Mucosa of descending colon (tissue), 3 donors: ENCODE measurements at places on chromosomes 13 and 19.

- DNase-seq: peak; percentile 14
Observed at GRCh38 chr13:51906581-51906980, 44.8 kb downstream of the CCDC70 start.

GRCh38 chr13:70502944-70503343 lies 394.7 kb upstream of the KLHL1 start:
- DNase-seq: no peak

DNA sequence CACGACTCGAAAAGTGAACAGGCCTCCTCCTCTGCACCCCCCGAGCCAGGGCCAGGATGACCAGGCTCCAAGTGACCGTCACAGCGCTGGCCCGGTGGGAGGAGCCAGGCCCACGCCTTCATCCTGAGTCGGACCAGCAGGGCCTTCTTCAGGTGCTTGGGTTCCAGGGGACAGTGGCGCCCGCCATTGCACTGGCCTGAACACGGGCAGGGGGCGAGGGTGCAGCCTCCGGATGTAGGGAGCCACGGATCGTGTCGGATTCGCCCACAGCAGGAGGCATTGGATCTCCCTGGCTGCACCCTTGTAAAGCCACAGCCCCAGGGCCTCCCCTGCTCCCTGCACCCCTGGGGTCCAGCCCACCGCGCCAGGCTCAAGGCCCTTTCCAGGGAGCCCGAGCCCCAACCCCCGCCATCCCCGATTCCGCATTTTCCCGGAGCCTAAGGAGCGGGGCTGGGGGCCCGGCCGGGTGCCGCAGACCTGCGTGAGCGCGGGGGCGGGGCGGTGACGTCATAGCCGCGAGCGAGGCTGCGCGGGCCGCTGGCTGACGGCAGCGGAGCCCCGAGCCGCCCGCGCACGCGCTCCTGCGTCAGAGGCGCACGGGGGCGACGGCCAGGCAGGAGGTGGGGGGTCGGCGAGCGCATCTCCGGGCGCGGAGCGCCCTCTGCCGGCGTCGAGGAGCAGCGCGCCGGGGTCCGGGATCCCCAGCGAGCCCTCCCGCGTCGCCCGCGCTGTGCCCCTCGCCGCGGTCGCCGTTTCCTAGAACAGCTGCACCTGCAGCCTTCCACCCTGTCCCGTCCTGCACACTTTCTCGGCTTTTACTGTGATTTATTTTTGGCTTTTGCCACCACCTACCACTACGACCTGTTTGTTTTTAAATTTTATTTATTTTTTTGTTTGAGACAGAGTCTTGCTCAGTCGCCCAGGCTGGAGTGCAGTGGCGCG lies 1.5 kb upstream of the ATP5F1D start:
- DNase-seq: peak; percentile 90

- peak; percentile 16 for DNase-seq
Observed at GRCh38 chr19:13826652-13827235, 31.5 kb downstream of the ZSWIM4 start.

- no peak for DNase-seq
Observed at GRCh38 chr19:17803264-17803896, 8.4 kb downstream of the B3GNT3 start.

GRCh38 chr19:48371367-48371766 lies 7.2 kb downstream of the SYNGR4 start:
- DNase-seq: no peak

DNA sequence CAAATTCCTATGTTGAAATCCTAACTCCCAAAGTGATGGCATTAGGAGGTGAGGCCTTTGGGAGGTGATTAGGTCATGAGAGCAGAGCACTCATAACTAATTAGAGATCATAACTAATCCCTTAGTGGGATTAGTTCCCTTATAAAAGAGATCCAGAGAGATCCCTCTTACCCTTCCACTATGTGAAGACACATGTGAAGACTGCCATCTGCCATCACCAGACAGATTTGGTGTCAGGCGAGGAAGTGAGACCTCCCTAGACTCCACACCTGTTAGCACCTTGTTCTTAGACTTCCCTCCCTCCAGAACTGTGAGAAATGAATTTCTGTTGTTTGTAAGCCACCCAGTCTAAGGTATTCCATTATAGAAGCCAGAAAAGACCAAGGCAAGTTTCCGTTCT lies 112.2 kb downstream of the NDFIP2 start:
- no peak for DNase-seq

- no peak for DNase-seq
Observed at GRCh38 chr19:6887316-6887715, at the start of gene ADGRE1. ADGRE1 (plus strand) TSS chr19:6887579; CDS start chr19:6887609, 30 bp downstream.

DNA sequence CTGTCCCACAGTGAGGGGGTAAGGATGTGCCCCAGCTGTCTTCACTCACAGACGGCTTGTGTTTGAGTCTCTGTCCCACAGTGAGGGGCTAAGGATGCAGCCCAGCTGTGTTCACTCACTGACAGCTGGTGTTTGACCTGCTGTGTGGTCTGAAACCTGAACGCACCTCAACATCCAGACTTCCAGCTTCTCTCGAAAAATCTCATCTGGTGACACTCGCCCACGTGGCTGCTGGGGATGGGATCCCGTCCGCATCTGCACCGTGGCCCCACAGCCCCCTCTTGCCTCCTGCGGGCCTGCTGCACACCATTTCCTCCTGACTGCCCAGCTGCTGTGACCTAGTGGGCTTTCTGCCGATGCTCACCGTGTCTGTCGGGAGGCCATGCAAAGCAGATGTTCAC lies 27.3 kb downstream of the CHAF1A start:
- DNase-seq: no peak

DNA sequence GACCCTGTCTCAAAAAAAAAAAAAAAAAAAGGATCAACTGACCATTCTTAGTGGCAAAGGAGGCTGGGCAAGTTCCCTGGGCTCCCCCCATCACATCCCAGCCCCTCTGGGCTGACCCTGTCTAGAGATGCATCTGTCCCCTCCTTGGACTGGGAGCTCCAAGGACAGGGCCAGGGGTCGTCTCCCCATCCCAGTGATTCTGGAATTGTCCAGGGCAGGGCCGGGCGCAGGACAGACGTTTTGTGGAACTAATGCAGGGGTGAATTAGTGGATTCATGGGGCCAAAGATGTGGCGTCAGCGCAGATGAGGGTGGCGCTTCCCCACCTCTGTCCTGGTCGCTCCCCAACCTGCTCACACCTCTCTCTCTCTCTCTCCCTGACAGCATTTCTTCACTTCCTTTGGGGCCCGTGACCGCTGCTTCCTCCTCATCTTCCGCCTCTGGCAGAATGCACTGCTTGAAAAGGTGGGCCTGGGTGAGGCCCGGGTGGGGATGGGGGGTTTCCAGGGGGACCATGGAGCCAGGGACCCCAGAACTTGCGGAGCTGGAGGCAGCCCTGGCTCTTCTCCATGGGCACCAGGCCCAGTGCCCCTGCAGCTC lies 11.1 kb downstream of the GRAMD1A start:
- no peak for DNase-seq

- no peak for DNase-seq
Observed at GRCh38 chr13:49563516-49563915, 21.8 kb downstream of the RCBTB1 start.

DNA sequence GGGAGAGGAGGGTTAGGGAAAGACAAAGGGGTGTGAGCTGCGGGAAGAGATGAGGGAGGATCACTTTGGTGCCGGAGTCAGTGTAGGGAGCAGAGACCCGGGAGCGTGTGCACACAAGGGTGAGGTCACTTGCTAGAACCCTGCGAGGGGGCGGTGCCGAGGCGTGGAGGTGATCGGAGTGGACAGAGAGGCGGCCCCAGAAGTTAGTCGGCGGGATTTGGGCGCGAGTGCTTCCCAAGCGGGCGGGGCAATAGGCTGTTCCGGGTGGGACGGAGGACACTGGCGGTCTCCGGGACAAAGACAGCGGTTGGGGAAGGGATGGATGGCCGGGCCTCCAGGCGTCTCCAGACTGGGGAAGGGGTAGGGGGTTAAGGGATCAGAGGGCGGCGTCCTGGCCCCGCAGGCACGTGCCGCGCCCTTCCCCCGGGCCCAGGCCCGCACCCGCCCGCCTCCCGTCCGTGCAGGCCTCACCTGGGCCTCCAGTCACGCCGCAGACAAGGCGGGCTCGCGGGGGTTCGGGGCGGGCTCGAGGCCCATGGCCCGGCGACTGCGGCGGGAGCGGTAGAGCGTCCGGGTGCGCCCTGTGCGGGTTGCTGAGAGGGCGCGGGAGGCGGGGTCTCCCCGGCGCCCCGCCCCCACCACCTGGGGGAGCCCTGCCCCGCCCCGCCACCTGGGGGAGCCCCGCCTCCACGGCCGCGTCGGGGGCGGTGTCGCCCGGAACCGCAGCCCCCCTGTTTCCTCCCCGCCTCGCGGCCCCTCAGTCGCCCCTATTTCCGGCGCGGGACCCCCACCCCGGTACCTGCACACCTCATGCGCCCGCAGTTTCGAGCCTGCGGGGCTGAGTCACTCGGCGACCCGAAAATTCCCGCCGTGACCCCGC lies at the start of gene LPAR2:
TSS of gene LPAR2 (minus strand) at position 600 of the 880 bp plus-strand sequence. CDS start 945 bp downstream, outside the sequence.
- peak; percentile 83 for DNase-seq

GRCh38 chr13:96746886-96747285 lies 247.4 kb downstream of the OXGR1 start:
- DNase-seq: no peak

DNA sequence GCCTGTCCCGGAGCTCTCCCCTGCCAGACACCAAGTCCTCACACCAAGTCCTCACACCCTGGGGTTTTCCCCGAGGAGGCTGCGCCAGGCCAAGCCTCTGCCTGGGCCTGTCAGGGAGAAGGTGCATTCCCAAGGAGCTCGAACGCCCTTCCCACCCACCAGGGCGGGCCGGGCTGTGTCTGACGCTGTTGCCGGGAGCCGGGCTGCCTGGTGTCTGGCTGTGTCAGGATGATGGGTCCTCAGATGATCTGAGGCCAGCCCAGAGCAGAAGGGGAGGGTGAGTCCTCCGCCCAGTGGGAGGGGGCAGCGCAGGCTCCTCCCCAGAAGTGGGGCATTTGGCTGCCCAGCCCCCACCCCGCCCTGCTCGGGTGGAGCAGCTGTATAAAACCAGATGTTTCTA lies 2.3 kb upstream of the HAS1 start:
- DNase-seq: peak; percentile 25

- no peak for DNase-seq
Observed at GRCh38 chr13:79966493-79966895, 374.4 kb downstream of the SPRY2 start.

GRCh38 chr13:28492569-28493367 lies 2.2 kb downstream of the FLT1 start:
- DNase-seq: no peak

GRCh38 chr19:13103581-13104359 lies 1.1 kb upstream of the LYL1 start:
- DNase-seq: no peak

GRCh38 chr19:13794398-13794756 lies 866 bp upstream of the ZSWIM4 start:
- peak; percentile 76 for DNase-seq

GRCh38 chr13:35881360-35881759 lies 249.8 kb downstream of the DCLK1 start:
- DNase-seq: no peak

- DNase-seq: no peak
Observed at GRCh38 chr13:59119475-59119874, 1044.3 kb downstream of the DIAPH3 start.

DNA sequence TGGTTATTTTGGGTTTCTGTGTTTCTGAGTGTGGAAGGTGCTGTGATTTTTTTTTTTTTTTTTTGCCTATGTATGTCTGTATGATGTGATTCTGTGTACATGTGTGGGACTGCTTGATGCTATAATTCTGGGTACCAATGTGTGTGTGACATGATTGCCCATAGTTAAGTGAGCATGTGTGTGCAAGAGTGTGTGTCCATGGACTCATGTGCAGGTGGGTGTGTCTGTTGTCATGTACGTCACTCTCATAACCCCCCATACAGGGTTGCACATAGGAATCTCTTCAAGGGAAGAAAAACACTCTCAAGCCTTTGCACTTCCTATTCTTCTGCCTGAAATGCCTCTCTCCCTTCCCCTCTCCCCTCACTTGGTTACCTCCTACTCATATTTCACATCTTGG lies 2.5 kb upstream of the PPP5C start:
- no peak for DNase-seq

- no peak for DNase-seq
Observed at GRCh38 chr13:44107357-44108121, 227.8 kb downstream of the LACC1 start.

GRCh38 chr19:1488282-1488601 lies 1.9 kb downstream of the PCSK4 start:
- no peak for DNase-seq

DNA sequence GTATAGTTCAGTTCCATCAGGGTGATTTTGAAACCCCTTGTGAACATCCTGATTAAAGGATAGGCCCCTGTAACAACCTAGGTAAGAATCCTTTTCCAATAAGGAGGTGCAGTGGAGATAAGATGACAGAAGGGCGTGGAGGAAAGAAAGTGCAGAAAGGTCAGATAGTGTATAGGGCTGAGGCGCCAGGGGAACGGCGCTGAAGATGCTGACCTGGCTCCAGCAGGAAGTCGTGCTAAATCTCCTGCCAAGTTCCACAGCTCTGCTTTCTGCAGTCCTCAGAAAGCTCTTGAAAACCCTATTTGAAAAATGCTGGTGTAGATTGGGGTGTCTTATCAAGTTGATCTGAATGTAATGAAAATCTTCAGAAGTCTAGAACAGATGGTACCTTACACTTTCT lies 221.7 kb downstream of the COG6 start:
- DNase-seq: no peak

GRCh38 chr13:112446347-112446861 lies 70.2 kb downstream of the SPACA7 start:
- DNase-seq: no peak

DNA sequence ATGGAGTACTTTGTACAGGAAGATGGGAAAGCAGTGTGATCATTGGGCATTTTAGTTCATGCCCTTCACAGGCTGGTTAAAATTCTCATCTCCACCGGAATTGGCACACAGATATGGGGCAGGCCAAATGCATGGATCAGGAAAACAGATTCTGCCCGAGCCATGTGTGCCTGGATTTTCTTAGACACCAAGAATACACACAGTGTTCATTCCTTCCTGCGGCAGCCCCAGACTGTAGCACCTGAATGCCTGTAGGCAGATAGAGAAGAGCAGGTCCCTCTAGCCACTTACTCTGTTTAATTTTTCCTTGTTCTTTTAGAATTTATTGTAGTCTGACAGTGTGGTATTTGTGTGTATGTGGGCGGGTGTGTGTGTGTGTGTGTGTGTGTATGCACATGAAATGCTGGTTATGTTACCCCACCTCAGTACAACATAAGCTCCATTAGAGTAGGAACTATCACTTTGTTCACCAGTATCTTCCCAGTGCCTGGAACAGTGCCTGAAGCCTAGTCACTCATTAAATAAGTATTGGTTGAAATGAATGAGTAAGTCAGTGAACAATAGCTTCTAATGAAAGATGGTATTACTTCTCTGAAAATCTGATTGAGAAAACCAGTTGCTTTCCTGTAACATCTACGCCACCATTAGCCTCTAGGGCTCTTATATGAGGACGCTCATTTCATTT lies 41.7 kb downstream of the FRY start:
- no peak for DNase-seq

DNA sequence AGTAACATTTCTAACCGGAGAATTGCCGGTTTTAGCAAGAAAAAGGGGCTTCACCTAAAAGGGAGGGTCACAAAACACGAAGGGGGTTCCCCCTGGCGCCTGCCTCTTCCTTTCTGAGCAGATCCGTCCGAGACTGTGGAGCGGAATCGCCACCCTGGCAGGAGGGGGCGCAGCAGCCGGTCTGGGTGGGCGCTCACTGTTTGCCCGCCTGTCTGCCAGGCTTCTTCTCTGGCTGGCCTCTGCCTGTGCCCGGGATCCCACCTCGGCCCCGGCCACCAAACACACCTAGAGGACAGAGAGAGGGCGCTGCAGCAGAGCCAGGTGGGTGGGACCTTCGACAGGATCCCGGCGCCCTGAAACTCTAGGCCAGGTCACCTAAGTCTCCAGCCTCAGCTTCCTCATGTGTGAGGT lies 15.6 kb downstream of the LSM4 start:
- peak; percentile 65 for DNase-seq
